ENCODE measurements at places on chromosomes 1 and 21.
A peak's percentile ranks its signal among the peaks of the same experiment; 100 is the strongest.

- DNase-seq: no peak
Observed at GRCh38 chr1:148166558-148167492, 14.7 kb upstream of the NBPF11 start.

DNA sequence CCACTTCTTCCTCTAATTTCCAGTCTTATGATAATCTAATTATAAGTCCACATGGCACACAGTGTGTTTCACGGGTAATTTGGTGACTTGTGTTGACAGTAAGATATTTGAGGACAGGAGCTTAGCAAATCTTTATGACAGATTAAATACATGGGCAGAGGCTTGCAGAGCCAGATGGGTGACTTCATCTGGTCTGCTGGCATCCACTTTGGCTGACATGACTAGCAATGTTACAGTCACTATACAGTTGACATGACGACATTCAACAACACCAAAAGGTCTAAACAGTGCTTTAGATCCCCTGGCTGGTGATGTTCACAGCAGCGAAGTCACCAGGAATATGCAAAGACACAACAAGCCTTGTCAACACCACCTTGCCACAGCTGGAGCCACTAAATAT is 147.2 kb downstream of the ETS2 start:
- no peak for DNase-seq

DNA sequence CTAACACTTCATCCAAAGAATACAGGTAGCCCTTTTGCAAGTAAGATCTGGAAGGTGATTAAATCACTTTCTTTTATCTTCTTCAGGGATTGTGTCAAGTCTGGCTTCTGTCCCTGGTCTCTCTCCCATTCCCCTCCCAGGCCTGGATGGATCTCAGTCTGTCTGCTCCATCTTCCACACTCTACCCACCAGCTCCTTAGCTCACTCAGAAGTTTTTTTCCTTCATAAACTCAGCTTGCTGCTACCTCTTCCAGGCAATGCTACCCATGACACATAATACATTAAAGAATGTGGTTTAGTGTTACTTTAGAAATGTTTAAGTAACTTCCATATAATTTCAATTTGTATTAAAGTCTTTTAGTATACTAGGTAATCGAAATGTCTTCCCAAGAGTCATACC is 133.1 kb downstream of the AKT3 start:
- no peak for DNase-seq

GRCh38 chr1:184324972-184325371 is 61.9 kb upstream of the C1orf21 start:
- no peak for DNase-seq

DNA sequence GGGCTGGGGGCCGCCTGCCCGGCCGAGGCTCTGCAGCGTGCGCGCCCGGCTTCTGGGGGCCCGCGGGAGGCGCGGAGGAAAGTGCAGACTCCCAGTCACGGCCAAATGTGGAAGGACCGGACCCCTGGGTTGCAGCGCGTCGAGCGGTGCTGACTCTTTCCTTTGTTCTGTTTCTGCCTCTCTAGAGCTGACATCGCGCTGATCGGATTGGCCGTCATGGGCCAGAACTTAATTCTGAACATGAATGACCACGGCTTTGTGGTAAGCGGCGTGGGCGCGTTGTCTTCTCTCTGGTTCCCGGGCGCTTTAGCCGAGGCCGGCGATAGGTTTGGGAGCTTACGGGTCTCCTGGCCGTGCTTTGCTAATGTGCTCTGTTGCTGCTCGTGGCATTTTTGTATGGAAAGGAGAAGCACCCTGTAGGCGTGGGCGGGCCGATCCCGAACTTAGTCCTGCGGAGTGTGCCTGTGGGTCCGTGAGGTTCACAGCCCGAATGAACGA is 629 bp downstream of the PGD start:
- peak; percentile 39 for DNase-seq

- no peak for DNase-seq
Observed at GRCh38 chr1:171468120-171468750, 17.1 kb upstream of the PRRC2C start.

DNA sequence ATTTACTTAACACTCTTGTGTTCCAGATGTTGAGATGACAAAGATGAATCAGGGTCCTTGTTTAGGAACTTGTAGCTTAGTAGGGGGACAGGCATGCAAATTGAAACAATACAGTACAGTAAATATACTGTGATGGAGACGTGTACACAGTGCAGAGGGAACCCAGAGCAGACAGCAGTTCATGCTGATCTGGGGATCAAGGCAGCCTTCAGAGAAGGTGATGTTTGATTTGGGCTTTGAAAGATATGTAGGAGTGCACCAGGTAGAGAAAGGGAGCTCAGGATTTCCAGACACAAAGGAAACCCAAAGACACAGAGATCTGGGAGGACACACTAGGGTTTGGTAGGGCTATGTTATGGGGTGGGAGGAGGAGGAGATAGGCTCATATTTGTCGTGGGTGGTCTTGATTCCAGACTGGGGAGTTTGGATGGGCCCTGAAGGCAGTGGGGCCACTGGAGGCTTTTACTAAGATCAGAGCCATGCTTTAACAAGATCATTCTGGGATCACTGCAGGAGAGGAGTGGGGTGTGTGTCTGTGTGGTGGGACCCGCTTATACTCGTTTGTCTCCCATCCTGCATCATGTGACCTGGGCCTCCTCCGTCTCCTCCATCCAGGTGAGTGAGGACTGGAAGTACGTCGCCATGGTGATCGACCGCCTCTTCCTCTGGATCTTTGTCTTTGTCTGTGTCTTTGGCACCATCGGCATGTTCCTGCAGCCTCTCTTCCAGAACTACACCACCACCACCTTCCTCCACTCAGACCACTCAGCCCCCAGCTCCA is 7.8 kb downstream of the CHRNB2 start:
- DNase-seq: peak; percentile 56

GRCh38 chr1:240350910-240351331 is 259.2 kb downstream of the FMN2 start:
- no peak for DNase-seq

- DNase-seq: no peak
Observed at GRCh38 chr1:10459184-10459583, 9.4 kb downstream of the CORT start.

DNA sequence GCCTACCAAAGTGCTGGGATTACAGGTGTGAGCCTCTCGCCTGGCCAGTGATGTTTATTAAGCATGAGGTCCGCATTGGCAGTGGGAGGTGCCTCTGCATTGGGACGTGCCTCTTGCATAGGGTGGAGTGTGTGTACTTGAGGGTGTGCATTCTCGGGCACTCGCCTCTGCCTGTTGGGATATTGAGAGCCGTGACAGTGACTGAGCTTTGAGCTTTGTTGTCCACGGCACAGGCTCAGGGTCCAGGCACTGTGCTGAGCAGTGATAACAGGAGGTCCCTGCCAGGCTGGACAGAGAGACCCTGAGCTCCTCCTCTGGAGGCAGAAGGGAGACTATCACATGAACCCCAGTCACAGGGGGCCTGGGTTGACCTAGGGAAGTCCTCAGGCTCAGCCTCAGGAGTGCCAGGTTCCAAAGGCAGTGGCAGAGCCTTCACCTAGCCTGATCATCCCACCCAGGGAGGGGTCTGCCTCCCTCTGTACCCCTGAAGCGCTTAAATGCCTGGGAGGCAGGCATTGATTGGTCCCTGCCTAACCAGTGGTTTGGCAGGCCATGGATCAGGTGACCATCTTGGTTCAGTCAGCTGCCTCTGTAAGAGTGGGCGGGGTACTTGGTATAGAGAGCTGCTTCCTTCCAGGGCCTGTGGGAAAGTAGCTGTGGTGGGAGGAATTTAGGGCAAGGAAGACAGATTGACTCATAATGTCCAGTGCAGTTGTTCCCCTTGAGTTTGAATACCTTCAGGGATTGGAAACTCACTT is 213.8 kb upstream of the TMEM51 start:
- no peak for DNase-seq

DNA sequence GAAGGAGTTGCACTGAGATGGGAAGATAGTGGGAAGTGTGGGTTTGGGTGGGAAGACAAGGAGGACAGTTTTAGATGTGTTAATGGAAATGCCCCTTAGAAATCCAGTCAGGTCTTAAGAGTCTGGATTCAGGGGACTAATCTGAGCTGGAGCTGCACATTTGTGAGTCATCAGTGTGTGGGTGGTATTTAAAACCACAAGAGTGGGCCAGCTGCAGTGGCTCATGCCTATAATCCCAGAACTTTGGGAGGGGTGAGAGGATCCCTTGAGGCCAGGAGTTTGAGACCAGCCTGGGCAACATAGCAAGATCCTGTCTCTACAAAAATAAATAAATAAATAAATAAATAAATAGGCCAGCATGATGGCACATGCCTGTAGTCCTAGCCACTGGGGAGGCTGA is 40.9 kb upstream of the SLC6A9 start:
- no peak for DNase-seq

GRCh38 chr1:205170532-205171269 is 40.8 kb downstream of the DSTYK start:
- no peak for DNase-seq

- no peak for DNase-seq
Observed at GRCh38 chr1:75472971-75473603, 137.8 kb downstream of the SLC44A5 start.

DNA sequence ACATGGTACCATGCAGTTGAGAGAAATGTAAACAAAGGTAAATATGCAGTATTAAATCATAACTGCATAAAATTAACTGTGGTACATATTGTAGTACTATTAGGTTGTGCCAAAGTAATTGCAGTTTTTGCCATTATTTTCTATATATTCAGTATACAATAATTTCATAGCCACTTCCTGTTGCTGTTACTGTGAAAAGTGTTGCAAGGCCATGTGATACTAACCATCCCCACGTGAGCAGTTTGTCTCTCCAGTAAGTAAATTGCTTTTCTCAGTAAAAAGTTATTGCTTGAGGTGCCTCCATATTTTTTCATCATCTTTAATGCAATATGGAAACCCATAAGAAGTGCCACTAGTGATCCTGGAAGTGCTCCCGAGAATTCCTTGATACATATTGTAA is 19.6 kb upstream of the METTL18 start:
- no peak for DNase-seq

DNA sequence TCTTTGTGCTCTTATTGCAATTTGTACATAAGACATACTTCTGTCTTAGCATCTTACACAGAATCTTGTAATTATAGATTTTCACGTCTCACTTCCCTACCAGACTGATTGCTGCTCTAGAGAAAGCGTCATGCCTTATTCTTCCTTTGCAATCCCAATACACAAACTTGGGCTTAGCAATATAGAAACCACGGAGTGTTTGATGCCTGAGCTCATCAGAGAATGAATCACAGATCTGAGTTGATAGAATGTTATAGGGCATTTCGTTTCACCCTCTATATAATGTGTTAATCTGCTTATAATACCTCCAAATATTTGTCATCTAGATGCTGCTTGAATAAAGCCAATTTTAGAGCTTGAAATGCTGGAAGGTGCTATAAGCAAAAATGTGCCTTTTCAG is 6.6 kb downstream of the FMO1 start:
- DNase-seq: no peak

- DNase-seq: no peak
Observed at GRCh38 chr1:39900662-39901463, 854 bp downstream of the MYCL start.

GRCh38 chr1:212485913-212486618 is 53.3 kb downstream of the NENF start:
- DNase-seq: peak; percentile 37

DNA sequence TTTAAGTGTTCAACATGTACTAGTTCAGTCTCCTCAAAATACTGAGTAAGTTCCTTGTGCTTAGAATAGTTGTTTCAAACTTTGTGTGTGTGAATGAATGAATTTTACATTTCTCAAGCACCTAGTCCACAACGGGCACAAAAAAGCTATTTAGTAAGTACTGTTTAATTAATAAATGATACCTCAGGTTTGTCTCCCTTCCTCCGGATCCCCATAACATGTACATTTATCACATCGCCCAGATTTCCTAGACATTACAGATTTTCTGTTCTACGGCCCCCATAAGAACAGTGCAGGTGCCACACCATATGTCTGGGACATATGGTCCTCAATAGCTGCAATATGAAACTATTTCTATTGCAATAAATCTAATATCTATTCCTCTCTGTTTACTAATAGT is 1.3 kb upstream of the TTF2 start:
- no peak for DNase-seq

DNA sequence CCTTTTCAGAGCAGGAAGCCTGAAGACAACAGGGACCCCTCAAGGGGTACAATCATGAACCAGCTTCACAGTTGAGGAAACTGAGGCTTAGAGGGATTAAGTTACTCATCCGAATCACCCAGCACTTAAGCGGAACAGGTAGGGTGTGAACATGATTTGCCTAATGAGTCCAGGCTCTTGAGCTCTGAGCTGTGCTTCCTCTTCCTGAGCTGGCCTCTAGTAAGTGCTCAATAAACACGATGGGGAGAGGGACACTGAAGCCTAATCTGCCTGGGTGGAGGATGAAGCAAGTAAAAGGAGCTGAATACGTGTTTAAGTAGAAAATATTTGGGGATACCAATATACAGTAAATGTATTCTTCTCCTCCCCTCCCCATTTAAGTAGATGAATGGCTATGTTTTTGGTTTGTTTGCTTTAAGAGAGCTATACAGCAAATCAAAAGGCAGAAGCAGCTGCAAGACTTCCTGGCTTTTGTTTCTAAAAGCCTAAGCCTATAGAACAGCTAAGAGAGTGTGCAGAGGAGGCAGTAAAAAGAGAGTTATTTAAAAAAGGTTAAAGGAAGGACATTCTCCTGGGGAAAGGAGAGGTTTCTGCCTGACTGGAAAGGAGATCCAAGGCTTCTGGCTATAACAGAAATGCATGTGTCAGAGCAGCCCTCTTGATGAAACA is 20.5 kb downstream of the STPG1 start:
- no peak for DNase-seq

GRCh38 chr21:42443181-42443785 is 39.6 kb downstream of the UBASH3A start:
- DNase-seq: no peak

- no peak for DNase-seq
Observed at GRCh38 chr1:243525085-243525487, 269.2 kb downstream of the SDCCAG8 start.

DNA sequence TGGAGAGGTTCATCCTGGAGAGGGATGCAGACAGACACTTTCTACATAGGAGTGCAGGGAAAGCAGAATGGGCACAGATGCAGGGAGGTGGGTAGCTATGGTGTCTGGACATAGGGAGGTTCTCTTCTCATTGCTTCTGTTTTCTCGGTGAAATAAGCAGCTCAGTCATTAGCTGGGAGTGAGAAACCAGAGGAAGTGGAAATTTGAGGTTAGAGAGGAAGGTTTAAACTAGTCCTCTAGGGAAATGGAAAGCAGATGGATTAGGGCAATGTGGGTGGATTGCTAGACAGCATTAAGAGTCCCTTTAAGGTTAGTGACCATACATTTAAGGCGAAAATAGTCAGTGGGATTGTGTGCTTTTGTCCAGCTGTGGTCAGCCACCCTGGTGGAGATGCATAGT is 39.6 kb downstream of the MPZL1 start:
- no peak for DNase-seq

GRCh38 chr21:39788383-39788782 is 43.4 kb downstream of the IGSF5 start:
- DNase-seq: peak; percentile 69

GRCh38 chr1:227225715-227226346 is 92.5 kb downstream of the CDC42BPA start:
- no peak for DNase-seq

GRCh38 chr1:12275370-12275769 is 45.5 kb downstream of the VPS13D start:
- DNase-seq: peak; percentile 25

GRCh38 chr1:29497395-29498125 is 261.2 kb downstream of the PTPRU start:
- no peak for DNase-seq

Measured in head of caudate nucleus (tissue), 42 donors.